CD4-positive, alpha-beta T cell treated with Interleukin-1 beta for 1 hour (primary cell): ENCODE measurements at places on chromosomes 5 and 9.
A peak's percentile ranks its signal among the peaks of the same experiment; 100 is the strongest.

DNA sequence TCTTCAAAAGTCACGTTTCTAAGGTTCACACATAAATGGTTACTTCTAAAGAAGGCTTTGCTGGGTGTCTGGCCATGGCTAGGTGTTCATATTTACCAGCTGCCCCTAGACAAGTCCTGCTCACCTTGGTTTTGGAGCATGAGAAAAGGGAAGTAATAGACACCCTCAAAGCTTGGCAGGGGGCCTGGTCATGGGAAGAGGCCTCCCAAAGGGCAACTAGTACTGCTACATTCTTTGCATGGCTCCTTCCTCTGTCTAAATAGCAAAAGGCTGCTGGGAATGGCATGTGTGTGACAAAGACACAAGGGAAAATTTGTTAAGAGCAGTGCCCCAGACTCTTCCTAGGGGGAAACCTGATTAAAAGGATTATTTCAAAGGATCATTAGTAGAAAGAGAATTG, 93.4 kb downstream of the NRG2 start:
- no peak for DNase-seq

- no peak for DNase-seq
Measured at GRCh38 chr9:121670431-121670830, 19.0 kb downstream of the DAB2IP start.

- DNase-seq = peak; percentile 70
Measured at GRCh38 chr9:88537761-88538091, 2.7 kb downstream of the NXNL2 start.

DNA sequence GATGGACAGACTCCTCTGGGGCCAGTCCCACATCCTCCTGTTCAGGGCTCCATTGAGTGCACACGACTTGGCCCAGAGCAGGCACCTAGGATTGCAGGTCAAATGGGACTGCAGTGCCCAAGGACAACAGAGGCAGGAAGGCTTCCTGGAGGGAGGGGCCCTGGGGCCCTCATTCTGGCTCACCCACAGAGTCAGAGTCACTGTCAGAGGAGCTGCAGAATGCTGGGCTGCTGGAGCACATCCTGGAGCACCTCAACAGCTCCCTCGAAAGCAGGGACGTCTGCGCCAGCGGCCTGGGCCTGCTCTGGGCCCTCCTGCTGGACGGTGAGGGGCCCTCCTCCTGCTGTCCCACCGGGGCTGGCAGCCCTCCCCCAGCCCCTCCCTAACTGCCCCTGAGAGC, 15.1 kb downstream of the REXO4 start:
- DNase-seq = no peak

- no peak for DNase-seq
Measured at GRCh38 chr9:132671620-132672412, 1.6 kb downstream of the GTF3C4 start.
